ENCODE measurements at places on chromosomes 16 and 17.

DNA sequence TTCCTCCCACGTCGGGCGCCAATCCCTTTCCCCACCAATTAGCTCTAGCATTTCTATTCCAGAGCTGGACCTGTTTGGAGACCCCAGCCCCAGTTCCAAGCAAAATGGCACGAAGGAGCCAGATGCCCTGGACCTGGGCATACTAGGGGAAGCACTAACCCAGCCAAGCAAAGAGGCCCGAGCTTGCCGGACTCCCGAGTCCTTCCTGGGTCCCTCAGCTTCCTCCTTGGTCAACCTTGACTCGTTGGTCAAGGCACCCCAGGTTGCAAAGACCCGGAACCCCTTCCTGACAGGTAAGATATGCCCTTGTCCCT lies 5.6 kb upstream of the SPATA20 start:
- no peak for DNase-seq

GRCh38 chr16:81545470-81546250 lies 101.1 kb downstream of the CMIP start:
- DNase-seq = no peak

- no peak for DNase-seq
Observed at GRCh38 chr17:78637146-78637545, 60.0 kb upstream of the DNAH17 start.

- no peak for DNase-seq
Observed at GRCh38 chr16:15581127-15581815, 61.7 kb downstream of the MARF1 start.

- DNase-seq = no peak
Observed at GRCh38 chr16:84303023-84303422, 8.3 kb downstream of the WFDC1 start.

- DNase-seq = no peak
Observed at GRCh38 chr17:14302091-14302430, 1.2 kb downstream of the HS3ST3B1 start.

DNA sequence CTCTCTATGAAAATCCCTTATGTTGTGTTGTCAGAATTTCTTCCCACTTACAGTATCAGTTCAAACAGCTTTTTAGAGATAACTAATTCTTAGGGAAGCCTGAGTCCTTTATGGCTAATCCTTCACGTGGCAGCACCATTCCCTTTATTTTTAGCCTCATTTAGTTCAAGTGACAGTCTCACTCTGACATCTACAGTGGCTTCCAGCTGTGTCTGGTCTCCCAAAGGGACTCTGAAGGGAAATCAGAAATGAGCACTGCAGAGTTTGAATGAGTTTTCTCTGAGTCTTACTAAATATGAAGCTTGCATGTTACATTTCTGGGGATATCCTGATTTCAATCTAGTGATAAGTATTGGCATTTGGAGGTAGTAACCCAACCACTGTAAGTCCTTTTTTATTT lies 1104.1 kb downstream of the CDH11 start:
- DNase-seq = no peak

Measured in skeletal muscle cell (primary cell).